ENCODE measurements at places on chromosomes 16 and 17.
A peak's percentile ranks its signal among the peaks of the same experiment; 100 is the strongest.

DNA sequence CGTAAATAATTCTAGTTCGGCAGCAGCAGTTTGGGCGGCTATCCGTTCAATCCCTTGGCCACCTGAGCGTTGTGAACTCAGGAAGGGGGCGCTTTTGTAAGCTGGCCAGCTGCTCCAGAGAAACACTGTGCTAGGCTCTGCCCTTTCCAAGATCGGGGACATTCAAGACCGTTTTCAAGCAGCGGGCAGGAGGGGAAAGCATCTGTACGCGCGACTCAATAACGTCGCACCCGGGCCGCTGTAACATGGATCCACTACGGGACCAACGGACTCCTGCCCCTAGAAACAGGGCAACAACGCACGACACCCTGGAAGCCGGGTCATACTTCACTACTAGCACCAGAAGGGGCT, 463 bp downstream of the TOP2A start:
- peak; percentile 22 for DNase-seq

DNA sequence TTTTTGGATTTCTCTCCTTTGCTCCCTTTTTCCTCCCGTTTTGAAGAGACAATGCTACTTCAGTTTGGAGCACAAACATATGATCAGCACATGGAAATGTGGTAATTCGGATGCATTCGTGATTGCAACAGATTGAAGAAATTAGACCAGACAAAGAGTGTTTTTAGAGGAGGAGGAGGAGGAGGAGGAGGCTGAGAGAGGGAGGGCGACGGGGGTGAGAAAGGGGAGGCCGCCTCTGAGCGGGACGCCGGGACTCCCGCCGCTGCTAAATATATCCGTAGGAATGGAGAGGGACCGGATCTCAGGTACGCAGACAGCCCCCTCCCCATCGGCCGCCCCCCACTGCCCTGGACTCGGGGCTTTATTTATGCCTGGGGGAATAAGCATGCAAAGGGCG, 179.3 kb downstream of the SEC14L1 start:
- DNase-seq = no peak

- DNase-seq = no peak
These were observed 15.7 kb upstream of the SLC35B1 start for GRCh38 chr17:49723423-49723822.

- DNase-seq = no peak
These were observed 1.2 kb upstream of the NFATC3 start for GRCh38 chr16:68083861-68084503.

GRCh38 chr16:68499006-68499405, 40.1 kb upstream of the ZFP90 start:
- DNase-seq = no peak

DNA sequence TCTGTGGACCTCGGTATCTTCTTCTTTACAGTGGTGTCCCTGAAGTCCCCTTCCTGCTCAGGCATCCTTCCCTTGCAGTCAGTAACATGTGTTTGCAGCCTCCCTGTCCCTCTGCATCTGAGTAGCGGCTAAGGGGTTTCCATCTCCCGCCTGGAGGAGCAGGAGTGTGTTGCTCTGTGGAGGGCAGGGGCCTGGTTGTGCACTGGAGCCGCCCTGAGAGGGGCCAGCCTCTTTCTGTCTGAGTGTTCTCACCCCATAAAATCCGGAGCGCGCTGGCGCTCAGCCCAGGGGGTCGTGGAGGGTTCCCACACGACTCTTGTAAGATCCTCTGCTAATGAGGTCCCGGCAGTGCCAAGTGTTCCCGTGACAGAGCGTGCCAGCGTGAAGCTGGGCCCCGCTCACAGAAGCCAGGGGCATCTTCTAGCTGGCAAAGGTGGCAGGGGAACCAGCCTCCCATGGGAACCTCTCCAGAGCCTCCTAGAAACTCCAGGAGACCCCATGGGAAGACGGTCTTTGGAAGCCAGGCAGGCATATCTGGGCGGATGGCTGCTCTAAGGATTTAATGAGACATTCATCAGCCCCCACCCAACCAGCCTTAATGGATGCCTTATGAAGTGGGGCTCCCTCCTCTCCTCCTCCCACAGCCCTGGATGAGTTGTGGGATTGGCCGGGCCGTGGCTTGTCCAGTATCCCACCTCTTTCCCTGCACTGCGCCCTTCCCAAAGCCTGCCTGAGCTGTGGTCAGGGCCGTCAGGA, 91.4 kb upstream of the GSE1 start:
- no peak for DNase-seq

GRCh38 chr16:84180519-84181140, 6.2 kb downstream of the TAF1C start:
- DNase-seq = no peak

GRCh38 chr17:45687594-45687993, 96.5 kb upstream of the CRHR1 start:
- no peak for DNase-seq

DNA sequence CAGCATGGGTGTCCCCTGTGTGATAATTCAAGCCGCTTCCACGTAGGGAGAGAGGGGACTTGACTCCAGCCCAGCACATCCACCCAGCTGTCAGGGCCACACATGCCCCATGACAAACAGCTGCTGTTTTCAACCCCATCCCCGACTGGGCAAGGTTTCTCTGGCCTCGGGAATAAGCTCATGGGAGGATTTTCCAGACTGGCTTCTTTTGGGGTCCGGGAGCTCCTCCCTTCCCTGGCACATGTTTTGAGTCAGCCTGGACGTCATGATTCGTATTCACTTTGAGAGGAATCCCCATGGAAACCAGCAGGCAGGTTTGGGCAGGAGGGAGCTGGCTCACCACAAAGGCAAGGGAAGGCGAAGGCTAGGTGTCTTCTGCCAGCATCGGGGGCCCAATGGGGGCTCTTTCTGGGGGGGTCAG, 156.4 kb downstream of the CMIP start:
- DNase-seq = no peak
